ENCODE measurements at places on chromosomes 12 and 14. TPM values are rescaled to one million over a fixed set of nuclear protein-coding genes. Genes with fewer than 3 reads are reported as not detected.

The HHIPL1 gene
- 1.5 TPM for total RNA-seq

The GPRC5D gene
- not detected for total RNA-seq

The IRAK3 gene
- total RNA-seq, result 5.0 TPM

The INHBC gene
- total RNA-seq, result not detected

The RNF212B gene
- not detected for total RNA-seq

The OXA1L gene
- total RNA-seq, result 170 TPM

The TMCC3 gene
- total RNA-seq, result 1.5 TPM

The APOF gene
- total RNA-seq, result not detected

The CDK2 gene
- total RNA-seq, result 11.6 TPM

The FZD10 gene
- total RNA-seq, result not detected

The ACOT6 gene
- total RNA-seq, result not detected

The OAS2 gene
- 5.0 TPM for total RNA-seq

The PDE3A gene
- total RNA-seq, result 152 TPM

The C12orf42 gene
- not detected for total RNA-seq

The FGD4 gene
- 17.4 TPM for total RNA-seq

The TOMM20L gene
- not detected for total RNA-seq

The EFS gene
- 4.0 TPM for total RNA-seq

The SLC17A8 gene
- total RNA-seq, result not detected

The COCH gene
- total RNA-seq, result 0.43 TPM

The DCN gene
- 1,037 TPM for total RNA-seq

The FGD6 gene
- 22.2 TPM for total RNA-seq

The B3GNT4 gene
- total RNA-seq, result not detected

The RAPGEF3 gene
- total RNA-seq, result 37.3 TPM

The MYF5 gene
- total RNA-seq, result not detected

The TAS2R13 gene
- total RNA-seq, result 0.43 TPM

The E2F7 gene
- 0.14 TPM for total RNA-seq

The TSPAN19 gene
- 0.49 TPM for total RNA-seq

The GPR84 gene
- 0.22 TPM for total RNA-seq

The PLEKHD1 gene
- 0.32 TPM for total RNA-seq

The SAMD15 gene
- total RNA-seq, result 0.08 TPM

The SLC25A47 gene
- not detected for total RNA-seq

The RND1 gene
- total RNA-seq, result 0.41 TPM

The DNM1L gene
- total RNA-seq, result 53.5 TPM

The AICDA gene
- total RNA-seq, result 0.08 TPM

The PLEK2 gene
- total RNA-seq, result not detected

The LPAR5 gene
- total RNA-seq, result 7.5 TPM

The AMHR2 gene
- not detected for total RNA-seq

The ADGRD1 gene
- 89.1 TPM for total RNA-seq

The SLC39A5 gene
- total RNA-seq, result not detected

The KCNK10 gene
- total RNA-seq, result not detected

The MYF6 gene
- not detected for total RNA-seq

The SNRPF gene
- 12.1 TPM for total RNA-seq

The ZC2HC1C gene
- 11.4 TPM for total RNA-seq

The SRRM4 gene
- 0.43 TPM for total RNA-seq

The EIF4B gene
- total RNA-seq, result 416 TPM
